Dermis microvascular lymphatic vessel endothelial cell (primary cell): ENCODE measurements at places on chromosomes 11 and 22.

- DNase-seq: no peak
These were observed 34.8 kb downstream of the TSPAN18 start for GRCh38 chr11:44761551-44761961.

- no peak for DNase-seq
These were observed 691.6 kb upstream of the ANO5 start for GRCh38 chr11:21501245-21501644.

DNA sequence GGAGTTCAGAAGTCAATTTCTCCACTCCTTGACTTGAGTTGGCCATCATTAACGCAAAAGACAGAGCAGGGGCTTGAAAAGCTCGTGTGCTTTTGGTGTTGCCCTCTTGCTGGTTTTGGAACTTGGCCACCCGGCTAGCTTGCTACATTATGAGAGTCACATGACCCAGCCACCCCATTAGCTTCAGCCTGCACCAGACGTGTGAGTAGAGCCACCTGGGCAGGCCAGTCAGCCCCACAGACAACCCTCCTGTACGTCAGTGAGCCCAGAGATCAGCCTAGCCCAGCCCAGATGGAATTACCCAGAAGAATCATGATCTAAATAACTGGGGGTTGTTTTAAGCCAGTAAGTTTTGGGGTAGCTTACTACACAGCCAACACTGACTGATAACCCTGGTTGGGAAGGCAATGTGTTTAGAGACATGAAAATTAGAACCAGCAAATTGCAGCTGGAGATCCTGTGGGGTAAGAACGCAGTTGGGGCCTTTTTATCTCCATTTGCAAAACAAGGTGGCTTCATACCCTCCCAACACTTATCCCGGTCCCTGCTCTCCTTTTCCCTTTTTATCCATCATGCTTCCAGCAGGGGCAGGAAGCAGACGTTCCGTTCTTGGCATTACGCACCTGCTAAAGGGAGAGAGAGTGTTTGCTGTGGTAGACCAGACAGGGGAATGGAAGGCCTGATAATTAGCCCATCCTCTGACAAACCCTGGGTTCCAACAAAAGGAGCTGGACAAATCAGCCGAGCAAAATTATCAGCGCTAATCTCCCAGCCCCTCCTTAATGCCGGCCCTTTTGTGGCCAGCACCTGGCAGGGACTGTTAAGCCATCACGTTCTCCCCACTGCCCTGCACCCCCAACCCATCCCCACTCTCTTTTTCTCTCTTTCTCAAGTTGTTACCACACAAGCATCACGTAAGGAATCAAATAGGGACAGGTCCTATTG, 548.7 kb upstream of the CADM1 start:
- DNase-seq: no peak

- no peak for DNase-seq
These were observed 16.8 kb upstream of the LDLRAD3 start for GRCh38 chr11:35927104-35927503.

GRCh38 chr22:31748490-31748889, 1.4 kb downstream of the PRR14L start:
- DNase-seq: peak; percentile 18

DNA sequence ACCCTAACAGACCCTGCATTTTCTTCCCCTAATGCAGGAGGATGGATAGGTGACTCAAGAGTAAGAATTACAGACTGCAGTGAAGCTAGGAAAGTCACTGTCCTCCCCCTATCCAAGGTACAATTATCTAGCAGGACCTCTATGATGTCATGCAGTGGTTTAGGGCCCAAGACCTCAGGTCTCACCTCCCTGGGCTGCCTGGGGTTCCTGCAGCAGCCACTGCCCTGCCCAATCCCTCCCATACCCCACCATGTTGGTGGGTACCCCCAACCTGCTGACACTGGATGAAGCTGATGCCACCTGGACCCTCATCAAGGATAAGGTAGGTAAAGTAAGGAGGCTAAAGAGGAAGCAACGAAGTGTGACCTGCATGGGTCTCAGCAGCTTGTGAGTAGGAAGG, at the start of gene C11orf42:
C11orf42 (plus strand) TSS at position 192 of the 400 bp plus-strand sequence; CDS start at position 251, 59 bp downstream.
- no peak for DNase-seq

- DNase-seq: no peak
These were observed 663 bp downstream of the MRGPRG start for GRCh38 chr11:3217818-3218482.

GRCh38 chr11:66686801-66687750, 9.4 kb upstream of the RBM4B start:
- DNase-seq: no peak

GRCh38 chr11:58525037-58525614, 17.2 kb upstream of the OR5B21 start:
- peak; percentile 1 for DNase-seq

DNA sequence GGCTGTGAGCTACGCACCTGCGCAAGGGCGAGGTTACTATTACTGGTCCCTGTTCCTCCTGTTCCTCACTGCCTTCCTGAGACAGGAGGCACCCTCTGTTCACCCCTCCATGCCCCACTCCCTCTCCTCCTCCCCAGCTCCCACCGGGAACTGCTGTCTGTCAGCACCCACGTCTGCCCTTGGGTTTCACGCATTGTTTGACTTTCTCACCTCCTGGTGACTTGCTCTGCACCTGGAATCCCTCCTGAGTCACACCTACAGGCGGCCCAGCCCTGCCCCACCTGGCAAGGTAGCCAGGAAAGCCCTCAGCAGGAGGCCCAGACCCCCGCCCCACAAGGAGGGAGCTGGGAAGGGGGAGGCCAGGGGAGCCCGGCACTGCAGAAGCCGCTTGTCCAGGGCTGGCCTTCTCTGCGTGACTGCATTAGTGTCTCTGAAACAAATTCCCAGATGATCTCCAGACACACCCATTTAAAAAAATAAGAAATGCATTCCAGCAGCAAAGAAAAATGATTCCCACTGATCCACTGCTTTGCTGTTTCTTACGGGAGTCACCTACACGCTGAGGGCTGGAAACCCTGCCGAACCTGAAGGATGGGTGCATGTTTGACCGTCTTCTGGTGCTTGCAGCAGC, 86.4 kb downstream of the CELSR1 start:
- DNase-seq: no peak

GRCh38 chr22:23789121-23789520, 2.4 kb downstream of the SMARCB1 start:
- no peak for DNase-seq

- DNase-seq: no peak
These were observed at the start of gene MMP11 for GRCh38 chr22:23772649-23773473. Gene MMP11, plus strand, starts transcription at chr22:23772849. Its CDS starts 22 bp downstream, at chr22:23772871.

- DNase-seq: no peak
These were observed 24.7 kb downstream of the TNRC6B start for GRCh38 chr22:40202225-40202944.

- no peak for DNase-seq
These were observed 22.8 kb downstream of the SYN3 start for GRCh38 chr22:33035272-33035863.

- no peak for DNase-seq
These were observed 63.4 kb downstream of the CELSR1 start for GRCh38 chr22:46473896-46474557.

DNA sequence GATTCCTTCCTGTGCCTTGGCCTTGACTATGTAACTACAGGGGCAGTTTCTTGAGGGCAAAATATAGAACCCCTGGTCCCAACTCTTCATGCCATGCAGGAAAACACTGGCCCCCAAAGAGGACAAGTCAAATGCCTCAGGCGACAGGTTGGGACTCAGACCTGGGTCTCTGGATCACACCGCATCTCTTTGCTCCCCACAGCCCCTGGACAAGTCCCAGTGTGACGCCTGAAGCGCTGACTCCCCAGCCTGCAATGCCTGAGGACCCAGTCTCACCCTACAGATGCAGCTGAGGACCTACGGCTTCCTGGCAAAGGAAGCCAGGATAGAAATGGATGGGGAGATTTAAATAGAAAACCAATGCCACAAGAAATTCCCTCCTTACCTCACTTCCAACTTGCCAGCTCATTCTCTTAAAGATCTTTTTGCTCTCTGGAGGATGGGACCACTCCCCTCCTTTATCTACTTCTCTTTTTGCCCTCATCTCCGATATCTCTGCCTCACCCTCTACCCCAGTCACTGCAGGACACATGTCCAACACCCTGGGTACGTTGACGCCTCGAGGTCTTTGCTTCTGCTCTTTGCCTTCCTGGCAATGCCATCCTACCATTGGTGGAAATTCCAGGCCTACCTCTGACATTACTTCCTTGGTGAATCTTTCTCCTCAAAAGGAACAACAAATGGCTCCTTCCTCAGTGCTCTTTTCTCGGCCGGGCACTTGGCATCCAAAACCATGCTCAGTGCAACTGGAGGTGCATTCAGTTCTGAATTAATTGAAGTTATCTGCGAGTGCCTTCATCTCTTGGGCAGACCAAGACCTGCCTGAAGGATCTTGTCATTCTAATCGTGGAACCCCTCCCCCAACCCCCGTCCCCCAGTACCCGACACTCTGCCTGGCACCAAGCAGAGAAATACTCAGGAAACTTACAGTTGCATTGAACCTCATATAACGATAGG, 2.0 kb upstream of the PRDM11 start:
- no peak for DNase-seq

GRCh38 chr11:69293819-69294505, at the start of gene MYEOV:
Gene MYEOV, plus strand, starts transcription at chr11:69294155. Its CDS starts 1,200 bp downstream, at chr11:69295355.
- peak; percentile 75 for DNase-seq

- DNase-seq: no peak
These were observed 10.0 kb upstream of the BACE1-AS start for GRCh38 chr11:117281159-117281558.

DNA sequence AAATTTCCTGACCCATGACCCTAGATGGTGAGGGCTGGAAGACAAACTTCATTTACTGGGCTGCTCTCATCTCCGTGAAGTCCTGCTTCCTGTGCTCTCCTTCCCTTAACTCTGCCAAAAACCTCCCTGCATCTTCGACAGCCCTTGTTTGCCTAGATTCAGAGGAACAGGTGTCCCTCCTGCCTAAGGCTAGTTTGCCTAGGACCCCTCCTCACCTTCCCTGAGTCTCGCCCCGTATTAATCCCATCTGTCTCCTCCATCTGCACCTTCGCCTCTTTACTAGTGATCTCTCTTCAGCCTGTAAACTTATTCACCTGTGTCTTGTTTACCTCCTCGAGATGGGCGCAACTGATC, 33.1 kb downstream of the EIF3F start:
- DNase-seq: no peak

GRCh38 chr11:92753161-92753560, 216.3 kb upstream of the MTNR1B start:
- DNase-seq: no peak

DNA sequence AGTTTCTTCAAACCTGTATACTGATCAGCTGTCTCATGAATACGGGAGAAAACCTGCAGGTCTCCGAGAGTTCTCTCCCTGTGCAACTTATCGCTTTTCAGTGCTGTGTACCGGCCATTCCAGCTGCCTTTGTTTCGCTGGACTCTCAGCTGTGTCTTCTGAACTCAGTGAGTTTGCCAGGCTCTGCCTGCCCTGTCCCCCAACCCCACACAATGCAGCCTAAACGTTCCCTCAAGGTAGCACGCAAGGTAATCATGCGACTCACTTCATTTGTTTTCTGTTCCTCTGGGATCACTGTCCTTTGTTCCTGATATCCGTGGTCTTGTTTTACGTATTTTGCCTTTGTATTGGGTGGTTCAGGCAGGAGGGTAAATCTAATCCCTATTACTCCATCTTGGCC, 13.5 kb downstream of the RBM7 start:
- no peak for DNase-seq

DNA sequence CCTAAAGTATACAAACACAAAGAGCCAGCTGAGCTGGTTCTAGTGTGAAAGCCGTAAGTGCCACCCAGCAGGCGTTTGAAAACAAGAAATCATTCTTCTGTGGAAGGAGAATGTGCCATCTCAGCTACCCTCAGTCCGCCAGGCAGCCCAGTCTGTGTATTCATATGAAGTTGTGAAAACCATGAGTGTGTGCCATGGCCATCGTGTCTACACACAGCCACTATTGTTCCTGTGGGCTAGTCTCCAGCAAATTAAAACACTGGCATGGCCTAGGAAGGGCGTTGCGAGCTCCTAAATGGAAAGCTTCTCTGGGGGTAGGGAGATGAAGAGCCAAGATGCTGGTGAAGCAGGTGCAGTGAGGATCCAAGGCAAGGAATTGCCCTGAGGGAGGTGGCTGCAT, 51.5 kb upstream of the HORMAD2 start:
- no peak for DNase-seq

- DNase-seq: no peak
These were observed 3.4 kb downstream of the HRAS start for GRCh38 chr11:531919-532526.

DNA sequence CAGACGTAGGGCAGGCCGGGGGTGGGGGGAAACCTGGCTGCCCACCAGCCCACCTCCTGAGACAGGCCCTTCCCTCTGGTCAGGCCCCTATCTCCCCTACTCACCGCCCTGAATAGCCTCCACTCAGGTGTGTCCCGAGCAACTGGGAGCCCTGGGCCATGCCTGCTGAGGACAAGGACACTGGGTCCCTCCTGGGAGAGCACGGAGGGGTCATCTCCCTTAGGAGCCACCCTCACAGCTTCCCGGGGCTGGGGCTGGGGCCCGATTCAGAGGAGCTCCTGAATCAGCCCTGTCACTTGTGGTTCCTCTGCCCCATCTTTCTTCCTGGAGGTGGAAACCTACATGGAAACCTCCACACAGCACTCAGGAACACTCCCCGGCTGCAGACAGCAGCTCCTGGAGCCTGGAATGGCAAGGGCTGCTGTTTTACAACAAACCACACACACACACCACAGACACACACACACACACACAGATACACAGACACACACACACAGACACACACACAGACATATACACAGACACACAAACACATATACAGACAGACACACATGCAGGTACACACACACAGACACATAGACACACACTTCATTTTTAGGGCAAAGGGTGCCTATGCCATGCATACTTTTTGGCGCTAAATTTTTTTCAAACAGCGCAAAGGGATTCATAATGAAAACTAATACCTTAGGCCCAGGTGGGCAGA, 9.6 kb upstream of the EMID1 start:
- DNase-seq: no peak

GRCh38 chr22:48744967-48745841, 1082.5 kb downstream of the BRD1 start:
- no peak for DNase-seq

DNA sequence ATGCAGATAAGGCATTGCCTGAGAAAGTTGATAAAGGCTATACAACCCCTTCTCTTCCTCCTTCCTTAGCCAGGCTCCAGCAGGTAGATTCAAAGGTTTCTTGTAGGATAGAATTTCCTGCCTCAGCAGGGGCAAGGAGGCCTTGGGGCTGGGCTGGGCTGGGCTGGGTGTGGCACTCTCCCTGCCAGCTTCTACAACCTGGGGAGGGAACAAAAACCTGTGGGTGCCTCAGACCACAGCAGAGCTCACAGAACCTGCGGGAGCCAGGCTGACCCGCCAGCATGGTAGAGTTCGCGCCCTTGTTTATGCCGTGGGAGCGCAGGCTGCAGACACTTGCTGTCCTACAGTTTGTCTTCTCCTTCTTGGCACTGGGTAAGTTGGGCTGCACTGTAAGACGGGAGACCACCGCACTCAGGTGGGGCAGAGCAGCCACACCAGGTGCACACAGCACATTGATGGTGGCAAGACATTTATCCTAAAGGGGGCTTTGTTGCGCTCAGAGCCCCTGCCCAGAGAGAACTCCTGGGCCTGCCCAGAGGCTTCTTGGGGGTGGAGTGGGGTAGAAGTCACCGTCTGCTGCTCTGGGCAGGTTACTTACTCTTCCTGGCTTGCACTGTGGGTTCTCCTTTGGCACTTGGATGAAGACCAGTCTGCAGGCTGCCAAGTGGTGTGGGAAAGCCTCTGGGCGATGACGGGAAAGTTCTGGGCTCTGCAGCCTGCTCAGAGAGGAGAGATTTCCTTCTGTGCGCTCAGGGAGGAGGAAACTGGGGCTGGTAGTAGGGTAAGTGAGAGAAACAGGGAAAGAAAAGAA, at the start of gene MOGAT2:
MOGAT2 (plus strand) TSS at position 231 of the 811 bp plus-strand sequence; CDS start at position 282, 51 bp downstream.
- DNase-seq: no peak

GRCh38 chr11:86949995-86950660, 5.1 kb downstream of the FZD4 start:
- no peak for DNase-seq

GRCh38 chr22:46553189-46553588, 15.8 kb upstream of the CELSR1 start:
- DNase-seq: no peak
